ENCODE measurements at places on chromosomes 16 and 17.

- no peak for DNase-seq
These were observed 78.2 kb upstream of the RNU2-1 start for GRCh38 chr17:43312011-43312410.

DNA sequence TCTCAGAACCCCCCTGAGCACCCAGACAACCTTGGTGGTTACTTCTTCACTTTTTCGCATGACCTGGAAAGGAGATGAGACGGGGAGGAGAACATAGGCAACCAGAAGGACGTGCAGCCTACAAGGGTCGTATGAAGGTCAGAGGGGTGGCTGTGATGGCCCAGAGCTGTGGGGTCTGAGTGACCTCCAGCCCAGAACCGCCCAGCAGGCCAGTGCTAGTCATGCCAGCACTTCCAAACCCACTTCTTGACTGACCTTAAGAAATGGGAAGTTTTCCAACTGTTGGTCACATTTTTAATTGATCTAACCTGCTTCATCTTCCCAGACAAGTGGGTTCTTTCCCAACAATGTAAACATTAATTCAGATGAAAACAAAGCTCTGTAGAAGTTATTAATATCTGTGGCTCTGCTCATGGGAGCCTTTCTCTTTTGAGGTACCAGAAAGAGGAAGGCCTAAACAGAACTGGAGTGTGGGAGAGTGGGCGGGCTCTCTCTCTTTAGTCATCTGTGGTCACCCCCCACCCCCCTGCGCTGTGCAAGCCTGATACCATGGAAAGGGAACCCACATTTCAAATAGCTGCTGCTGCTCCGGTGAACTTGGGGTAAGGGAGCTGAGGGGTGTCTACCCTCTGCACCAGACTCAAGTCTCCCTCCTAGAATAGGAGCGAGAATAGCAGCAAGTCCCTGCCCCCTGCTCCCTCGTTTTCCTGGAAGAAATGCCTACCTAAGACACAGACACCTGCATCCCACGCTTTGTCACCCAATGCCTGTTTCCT lies 101.6 kb downstream of the RAB11FIP4 start:
- DNase-seq: no peak

DNA sequence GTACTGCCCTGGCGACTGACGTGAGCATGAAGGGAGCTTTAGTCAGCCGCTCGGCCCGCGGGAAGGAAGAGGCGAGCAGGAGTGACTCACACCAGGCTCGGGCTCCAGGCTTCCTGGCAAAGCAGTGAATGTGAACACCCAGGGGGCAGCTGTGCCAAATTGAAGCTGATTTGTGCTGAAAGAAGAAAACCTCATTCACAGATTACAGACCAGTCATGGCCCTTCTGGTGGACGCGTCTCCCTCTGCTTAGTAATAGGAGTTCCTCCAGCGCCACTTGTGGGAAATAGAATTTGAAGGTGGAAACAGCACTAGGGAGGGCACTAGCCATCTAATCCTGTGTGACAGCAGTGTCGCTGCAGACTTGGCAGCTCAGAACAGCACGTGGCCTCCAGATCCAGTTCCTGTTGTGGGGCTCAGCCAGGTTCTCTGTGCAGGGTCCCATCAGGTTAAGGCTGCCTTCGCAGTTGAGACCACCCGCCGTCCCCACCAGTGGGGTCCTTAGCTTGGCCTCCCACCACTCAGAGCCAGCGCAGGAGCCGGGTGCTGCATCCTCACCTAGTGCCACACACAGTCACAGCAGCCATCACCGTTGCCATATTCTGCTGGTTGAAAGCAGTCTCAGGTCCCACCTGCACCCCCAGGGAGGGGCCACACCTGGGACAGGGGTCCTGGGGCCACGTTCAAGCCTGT lies 164.5 kb upstream of the CHMP6 start:
- no peak for DNase-seq

DNA sequence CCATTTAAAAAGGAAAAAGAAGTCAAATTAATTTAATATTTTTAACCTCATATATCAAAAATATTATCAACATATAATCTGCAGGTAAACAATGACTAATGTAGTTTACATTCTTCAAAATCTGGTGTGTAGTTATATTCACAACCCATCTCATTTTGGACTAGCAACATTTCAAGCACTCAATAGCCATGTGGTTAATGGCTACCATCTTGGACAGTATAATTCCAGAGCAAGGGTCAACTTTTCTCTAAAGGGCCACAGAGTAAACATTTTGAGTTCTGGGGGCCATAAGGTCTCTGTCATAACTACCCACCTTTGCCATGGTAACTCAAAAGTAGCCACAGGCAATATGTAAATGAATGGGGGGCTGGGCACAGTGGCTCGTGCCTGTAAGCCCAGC lies 153.9 kb downstream of the PARN start:
- DNase-seq: no peak

GRCh38 chr16:57244767-57245471 lies at the start of gene ARL2BP:
ARL2BP (plus strand) TSS chr16:57245259; CDS start chr16:57245368, 109 bp downstream.
- peak; percentile 97 for DNase-seq

DNA sequence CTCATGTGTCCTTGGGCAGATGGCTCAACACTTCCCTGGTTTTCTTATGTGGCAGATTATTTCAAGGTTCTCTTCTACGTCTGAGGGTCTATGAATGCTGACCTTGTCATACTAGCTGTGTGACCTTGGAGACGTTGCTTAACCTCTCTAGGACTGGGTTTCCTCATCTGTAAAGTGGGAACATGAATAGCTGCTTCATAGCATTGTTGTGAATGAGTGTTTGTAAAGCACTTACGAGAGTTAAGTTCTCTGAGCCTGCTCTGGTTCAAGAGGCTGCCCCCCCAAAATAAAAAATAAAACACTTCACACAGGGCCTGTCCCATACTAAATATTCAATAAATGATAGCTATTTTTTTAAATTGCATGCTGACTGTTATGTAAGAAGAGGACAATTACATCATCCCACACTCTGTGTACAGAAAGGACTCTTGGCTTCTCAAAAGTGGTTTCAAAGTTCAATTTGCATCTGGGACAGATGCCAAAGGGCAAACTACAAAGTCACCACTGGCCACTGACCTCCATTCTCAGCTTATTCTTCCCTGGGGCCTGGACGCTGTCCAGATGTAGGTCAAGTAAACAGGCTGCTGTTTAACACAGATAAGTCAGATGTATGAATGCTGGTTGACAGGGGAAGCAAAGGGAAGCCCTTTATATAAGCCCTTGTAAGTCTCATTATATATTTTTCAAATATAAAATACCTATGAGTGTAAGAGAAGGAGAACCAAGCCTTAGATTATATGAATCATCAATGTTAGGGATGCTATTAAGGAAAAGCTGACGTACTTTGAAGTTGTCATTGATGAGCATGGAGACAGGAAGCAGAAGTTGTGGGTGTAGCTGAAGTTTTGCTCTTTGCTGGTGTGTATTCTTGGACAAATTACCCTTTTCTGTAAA lies 15.4 kb upstream of the NDEL1 start:
- no peak for DNase-seq

DNA sequence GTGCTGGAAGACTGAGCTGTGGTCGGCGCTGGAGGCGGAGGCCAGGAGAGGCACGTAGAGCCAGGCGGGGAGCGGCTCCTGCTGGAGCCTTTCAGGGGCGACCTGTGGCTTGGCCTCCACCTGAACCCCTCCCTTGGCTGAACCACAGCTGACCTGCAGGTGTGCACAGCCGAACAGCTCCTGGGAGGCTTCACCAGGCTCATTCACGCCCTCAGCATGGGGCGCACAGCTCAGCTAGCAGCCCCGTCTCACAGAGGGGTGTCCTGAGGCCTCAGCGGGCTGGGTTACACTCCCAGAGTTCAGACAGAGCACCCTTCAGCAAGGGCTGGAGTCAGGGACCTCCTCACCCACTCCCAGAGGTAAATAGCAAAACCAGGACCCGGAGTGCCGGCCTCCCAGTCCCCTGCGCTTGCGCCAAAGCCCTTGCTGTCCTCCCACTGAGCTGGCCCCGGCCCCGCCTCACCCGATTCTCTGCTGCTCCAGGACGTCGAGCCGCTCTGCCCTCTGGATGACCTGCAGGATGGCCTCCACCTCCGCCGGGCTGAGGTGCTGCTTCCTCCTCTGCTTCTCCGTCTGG lies 31.7 kb downstream of the RPH3AL start:
- peak; percentile 77 for DNase-seq

GRCh38 chr17:35283767-35284166 lies 40.9 kb downstream of the SLFN5 start:
- no peak for DNase-seq

DNA sequence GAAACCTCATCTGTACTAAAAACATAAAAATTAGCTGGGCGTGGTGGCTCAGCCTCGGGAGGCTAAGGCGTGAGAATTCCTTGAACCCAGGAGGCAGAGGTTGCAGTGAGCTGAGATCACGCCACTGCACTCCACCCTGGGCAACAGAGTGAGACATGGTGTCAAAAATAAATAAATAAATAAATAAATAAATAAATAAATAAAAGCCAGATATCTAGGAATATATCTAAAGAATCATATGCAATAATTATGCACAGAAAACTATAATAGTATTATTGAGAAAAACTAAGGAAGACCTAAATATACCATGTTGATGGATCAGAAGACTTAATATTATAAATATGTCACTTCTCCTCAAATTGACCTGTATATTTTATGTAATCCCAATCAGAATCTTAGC lies 37.0 kb downstream of the TMC7 start:
- no peak for DNase-seq

GRCh38 chr17:39099663-39100286 lies 51.7 kb downstream of the PLXDC1 start:
- no peak for DNase-seq

- no peak for DNase-seq
These were observed 1153.4 kb downstream of the CDH8 start for GRCh38 chr16:60882816-60883215.

DNA sequence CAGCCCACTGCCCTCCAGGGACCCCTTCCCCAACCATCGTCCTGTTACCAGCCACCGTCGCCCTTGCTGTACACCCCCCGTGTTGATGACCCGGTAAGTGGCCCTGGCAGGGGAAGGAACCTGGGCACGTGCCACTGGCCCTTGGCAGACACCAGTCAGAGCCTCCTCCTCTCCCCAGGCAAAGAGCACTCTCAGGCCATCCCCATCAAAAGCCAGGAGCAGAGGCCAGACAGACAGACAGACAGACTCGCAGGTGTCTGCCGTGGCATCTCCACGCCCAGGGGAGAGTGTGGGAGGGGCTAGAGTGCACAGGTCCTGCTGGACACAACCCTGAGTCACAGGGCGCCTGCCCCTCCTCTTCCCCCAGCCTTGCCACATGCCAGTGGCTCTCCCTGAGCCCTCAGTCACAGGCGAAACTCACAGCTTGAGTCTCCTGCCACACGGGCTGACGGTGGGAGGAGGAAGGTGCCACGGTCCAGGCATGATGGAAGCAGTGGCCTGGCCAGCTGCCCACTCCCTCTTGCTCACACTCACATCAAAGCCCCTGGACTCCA lies 7.8 kb downstream of the CLCN7 start:
- DNase-seq: no peak

GRCh38 chr16:48321317-48322036 lies 63.7 kb downstream of the SIAH1 start:
- DNase-seq: no peak

DNA sequence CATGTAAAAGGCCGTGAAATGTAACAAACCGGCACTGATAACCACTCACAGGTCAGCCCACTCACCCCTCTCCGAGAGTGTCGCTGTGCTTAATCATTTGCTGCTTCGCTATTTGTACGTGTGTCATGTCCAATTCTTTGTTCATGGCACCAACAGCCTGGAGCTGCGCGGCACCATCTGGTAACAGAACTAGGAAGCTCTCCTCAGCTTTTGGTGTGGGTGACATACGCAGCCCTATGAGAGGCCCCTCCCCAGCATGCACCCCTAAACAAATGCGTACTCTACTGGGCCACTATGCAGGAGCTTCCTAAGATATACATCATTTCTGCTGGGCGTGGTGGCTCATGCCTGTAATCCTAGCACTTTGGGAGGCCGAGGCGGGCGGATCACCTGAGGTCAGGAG lies 2.3 kb upstream of the PECAM1 start:
- DNase-seq: no peak

DNA sequence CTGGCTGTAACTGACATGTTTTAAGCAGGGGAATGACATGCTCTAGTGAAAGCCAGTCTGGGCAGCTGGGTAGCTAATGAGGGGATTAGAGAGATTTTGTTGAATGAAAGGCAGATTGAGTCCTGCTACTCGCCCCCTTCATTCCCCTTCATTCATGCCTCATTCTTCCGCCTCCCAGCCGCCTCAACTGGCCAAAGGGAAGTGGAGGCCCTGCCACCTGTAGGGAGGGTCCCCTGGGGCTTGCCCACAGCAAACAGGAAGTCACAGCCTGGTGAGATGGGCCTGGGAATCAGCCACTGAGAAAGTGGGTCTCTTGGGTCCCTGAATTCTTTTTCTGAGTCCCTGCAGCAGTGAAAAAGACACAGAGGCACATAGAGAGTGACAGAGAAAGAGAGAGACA lies 1.1 kb upstream of the CD19 start:
- no peak for DNase-seq

- no peak for DNase-seq
These were observed 24.8 kb downstream of the STH start for GRCh38 chr17:46023783-46024388.

- peak; percentile 18 for DNase-seq
These were observed 63.6 kb downstream of the NUP93 start for GRCh38 chr16:56793492-56793891.

- peak; percentile 45 for DNase-seq
These were observed 26.2 kb upstream of the PIK3R5 start for GRCh38 chr17:8991514-8992285.

GRCh38 chr16:8863594-8864424 lies 5.0 kb downstream of the CARHSP1 start:
- DNase-seq: no peak

GRCh38 chr17:74780443-74781238 lies 4.5 kb upstream of the NAT9 start:
- peak; percentile 47 for DNase-seq

DNA sequence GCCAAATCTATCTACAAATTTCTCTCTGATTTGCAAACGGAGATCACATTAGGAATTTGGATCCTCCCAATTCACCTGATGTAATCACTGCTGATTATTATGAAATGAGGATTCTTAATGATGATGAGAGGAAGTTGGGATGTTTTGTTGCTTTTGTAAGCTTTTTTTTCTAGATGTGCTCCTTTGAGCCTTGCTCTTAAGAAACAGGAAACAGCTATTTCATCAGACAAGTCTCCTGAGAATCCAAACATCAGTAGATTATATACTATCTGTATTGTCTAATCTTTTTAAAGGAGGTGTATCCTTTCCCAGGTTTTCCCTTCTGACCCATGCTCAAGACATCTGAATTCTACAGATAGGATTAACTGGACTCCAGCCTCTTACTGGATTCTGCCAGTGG lies 73.3 kb downstream of the KIF2B start:
- no peak for DNase-seq

GRCh38 chr17:66930933-66931332 lies 33.6 kb upstream of the CACNG4 start:
- no peak for DNase-seq
